ENCODE measurements at places on chromosomes 5 and 9.

GRCh38 chr5:161686149-161686548 is 628 bp downstream of the GABRA6 start:
- no peak for DNase-seq

GRCh38 chr5:38874948-38875456 is 29.2 kb downstream of the OSMR start:
- no peak for DNase-seq

- no peak for DNase-seq
Measured at GRCh38 chr9:73609381-73609780, 457.7 kb downstream of the ANXA1 start.

DNA sequence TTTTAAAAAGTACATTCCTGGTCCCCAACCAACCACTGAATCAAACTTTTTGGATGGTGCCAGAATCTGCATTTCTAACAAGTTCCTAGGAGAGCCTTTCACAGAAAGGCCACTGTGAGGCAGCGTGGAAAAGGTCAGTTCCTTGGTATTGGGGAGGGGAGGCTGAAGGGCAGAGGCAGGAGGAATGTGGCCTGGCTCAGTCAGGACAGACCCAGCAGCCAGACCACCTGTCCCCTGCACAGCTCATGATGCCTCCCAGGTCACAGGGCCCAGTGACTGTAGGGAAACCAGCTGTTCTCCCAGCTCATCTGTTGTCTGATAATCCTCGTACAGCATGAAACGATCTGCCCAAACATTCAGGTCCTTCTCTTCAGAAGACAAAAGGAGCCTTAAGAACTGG is 132.9 kb downstream of the LHFPL2 start:
- no peak for DNase-seq

GRCh38 chr5:157750320-157750719 is 6.8 kb downstream of the LSM11 start:
- DNase-seq: no peak

- no peak for DNase-seq
Measured at GRCh38 chr9:135440620-135441019, 39.0 kb upstream of the PPP1R26 start.

Data from common myeloid progenitor, CD34-positive (primary cell).